Uterus (tissue), 4 donors: ENCODE measurements at places on chromosomes 12 and 14. TPM values are rescaled to one million over a fixed set of nuclear protein-coding genes. Genes with fewer than 3 reads are reported as not detected.
A peak's percentile ranks its signal among the peaks of the same experiment; 100 is the strongest.

- H3K27me3 ChIP-seq, result no peaks in the 10 kb centered on the region
- no peak overlapping the region for H3K4me3 ChIP-seq
- no peaks in the 10 kb centered on the region for H3K4me1 ChIP-seq
- no peaks in the 10 kb centered on the region for H3K36me3 ChIP-seq
Observed at GRCh38 chr12:62676521-62677307, 210.1 kb downstream of the MON2 start.

DNA sequence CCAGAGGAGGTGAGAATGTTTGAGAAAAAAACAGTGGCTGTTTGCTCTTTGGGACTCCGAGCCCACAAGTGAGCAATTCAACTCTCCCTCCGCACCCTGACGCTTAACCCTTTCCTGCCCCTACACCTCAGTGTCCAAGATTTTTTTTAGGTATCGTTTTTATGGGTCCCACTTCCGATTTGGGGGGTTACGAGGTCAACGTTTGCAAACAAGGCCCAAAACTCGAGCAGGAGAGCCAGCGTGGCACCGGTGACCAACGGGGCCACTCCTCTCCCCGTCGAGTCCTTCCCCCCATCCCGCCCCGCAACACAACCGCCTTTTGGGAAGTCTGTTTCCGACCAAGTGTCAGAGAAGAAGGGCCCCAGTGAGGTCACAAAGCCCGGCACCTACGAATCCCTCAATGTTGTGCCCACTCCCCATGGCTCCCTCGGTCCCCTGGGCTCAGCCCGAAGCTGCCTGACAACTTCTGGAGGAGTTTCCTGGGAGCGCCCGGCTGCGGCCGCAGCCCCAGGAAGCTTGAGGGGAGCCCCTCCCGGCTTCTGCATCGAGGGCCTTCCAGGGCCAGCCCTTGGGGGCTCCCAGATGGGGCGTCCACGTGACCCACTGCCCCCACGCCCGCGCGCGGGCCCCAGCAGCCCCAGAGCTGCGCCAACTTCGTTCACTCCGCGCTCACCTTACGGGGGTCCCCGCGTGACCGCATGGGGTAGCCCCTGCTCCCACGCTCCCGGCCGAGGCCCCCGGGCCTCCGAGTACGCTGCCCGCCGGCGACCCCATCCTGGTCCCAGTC lies 1.2 kb downstream of the CDK2AP1 start:
- H3K4me3 ChIP-seq, result peak overlapping the region; percentile 73
- H3K4me1 ChIP-seq, result peaks cover 8% of the 10 kb centered on the region
- H3K27me3 ChIP-seq, result no peaks in the 10 kb centered on the region
- no peaks in the 10 kb centered on the region for H3K36me3 ChIP-seq
- H3K27ac ChIP-seq, result peak overlapping the region; percentile 92

DNA sequence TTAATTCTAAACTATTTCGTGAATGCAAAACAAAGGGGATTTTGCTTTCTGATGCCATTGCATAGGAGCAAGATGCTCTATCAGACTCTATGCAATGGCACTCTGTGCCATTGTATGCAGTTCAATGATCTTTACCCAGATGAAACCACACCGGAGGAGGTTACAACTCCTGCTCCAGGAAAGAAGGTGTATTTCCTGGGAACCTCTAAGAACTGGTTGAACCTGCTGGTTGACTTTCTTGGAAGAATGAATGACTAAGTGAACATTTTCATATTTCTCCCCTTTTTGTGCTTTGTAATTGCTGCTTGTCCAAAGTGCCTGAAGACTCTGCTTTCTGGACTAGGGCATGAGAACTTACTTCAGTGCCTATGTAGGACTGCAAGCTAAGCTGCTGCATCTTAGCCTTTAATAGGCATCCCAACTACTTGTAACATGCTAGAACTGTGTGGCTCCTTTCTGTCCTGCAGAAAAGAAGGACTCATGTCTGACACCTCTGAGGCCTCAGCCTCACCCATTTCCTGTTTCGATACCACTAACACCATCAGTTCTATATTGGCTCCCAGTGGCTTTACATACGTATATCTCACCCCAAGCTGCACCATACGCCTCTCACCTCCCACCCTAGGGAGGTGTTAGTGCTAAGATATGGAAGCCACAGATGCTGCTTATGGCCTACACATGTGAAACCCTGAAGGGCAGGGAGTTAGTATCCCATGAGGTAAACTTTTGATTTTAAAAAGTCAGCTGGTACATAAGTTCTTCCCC lies 193.5 kb upstream of the CNOT2 start:
- DNase-seq, result no peak
- H3K4me1 ChIP-seq, result no peaks in the 10 kb centered on the region
- no peaks in the 10 kb centered on the region for H3K36me3 ChIP-seq
- no peak overlapping the region for H3K27ac ChIP-seq

DNA sequence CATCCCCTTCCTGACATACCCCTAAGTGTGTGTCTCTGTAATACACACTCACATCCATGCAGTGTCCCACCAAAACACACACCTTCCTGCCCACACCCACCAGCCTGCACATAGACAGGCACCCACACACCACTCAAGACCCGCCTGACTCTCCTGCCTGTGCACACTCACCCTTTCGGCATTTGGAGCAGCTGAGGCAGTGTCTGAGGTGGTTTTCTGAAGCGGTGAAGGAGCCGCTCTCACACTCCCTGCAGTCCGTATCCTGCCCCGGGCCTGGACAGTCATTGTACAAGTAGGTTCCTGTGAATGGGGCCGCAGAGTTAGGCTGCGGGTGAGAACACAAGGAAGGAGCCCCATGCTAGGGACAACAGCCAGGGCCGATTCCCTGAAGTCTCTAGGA lies 8.3 kb downstream of the TNFRSF1A start:
- no peaks in the 10 kb centered on the region for H3K36me3 ChIP-seq
- H3K4me1 ChIP-seq, result peaks cover 31% of the 10 kb centered on the region
- H3K27me3 ChIP-seq, result no peaks in the 10 kb centered on the region
- H3K27ac ChIP-seq, result peak overlapping the region; percentile 97
- no peak for DNase-seq

DNA sequence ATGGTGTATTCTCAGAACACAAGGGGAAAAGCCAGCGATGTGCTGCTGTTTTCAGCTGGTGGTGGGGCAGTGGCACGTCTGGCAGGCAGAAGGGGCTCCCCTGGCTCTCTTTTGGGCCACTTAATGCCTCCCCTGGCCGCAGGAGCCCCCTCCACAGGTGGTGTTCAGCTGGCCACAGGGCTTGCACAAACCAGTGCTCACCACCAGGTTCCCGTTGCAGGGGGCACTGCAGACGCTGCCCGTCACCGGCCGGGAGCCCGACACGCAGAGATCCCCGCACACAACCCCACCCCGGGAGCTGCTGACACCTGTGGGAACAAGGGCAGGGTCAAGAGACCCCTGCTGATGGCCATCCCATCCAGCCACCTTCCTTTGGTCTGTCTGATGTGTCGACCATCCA lies 6.7 kb downstream of the KRT83 start:
- no peak overlapping the region for H3K4me3 ChIP-seq
- no peak for DNase-seq
- H3K4me1 ChIP-seq, result no peaks in the 10 kb centered on the region

The GNB3 gene
- 2.7 TPM for total RNA-seq

The KRT71 gene
- not detected for total RNA-seq
